Activated CD4-positive, alpha-beta T cell treated with anti-CD3 and anti-CD28 coated beads, Interleukin-2, amount 10 ng/mL, durations not matched to agents 7 days and 5 days (primary cell): ENCODE measurements at places on chromosomes 3 and 15. TPM values are rescaled to one million over a fixed set of nuclear protein-coding genes. Genes with fewer than 3 reads are reported as not detected.

PLA2G4D gene
- not detected for total RNA-seq

TICRR gene
- 29.8 TPM for total RNA-seq

GRCh38 chr3:10594915-10595314 lies 89.5 kb upstream of the ATP2B2 start:
- no peak overlapping the region for H3K4me3 ChIP-seq
- peaks cover 23% of the 10 kb centered on the region for H3K27me3 ChIP-seq
- no peak overlapping the region for H3K27ac ChIP-seq
- no peaks in the 10 kb centered on the region for H3K36me3 ChIP-seq
- no peaks in the 10 kb centered on the region for H3K4me1 ChIP-seq
- peak; percentile 77 for DNase-seq

DNA sequence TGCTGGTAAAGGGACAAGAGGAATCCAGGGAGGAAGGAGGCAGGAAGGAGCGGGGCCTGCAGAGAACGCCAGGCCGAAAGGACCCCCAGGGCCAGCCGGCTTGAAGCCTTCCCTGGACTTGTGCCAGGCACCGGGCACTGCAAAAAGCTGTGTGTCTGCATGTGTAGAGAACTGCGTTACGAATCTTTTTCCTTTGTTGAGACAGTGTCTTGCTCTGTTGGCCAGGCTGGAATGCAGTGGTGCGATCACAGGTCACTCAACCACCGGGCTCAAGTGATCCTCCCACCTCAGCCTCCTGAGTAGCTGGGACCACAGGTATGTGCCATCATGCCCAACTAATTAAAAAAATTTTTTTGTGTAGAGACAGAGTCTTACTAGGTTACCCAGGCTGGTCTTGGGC lies 17.0 kb upstream of the MUC4 start:
- H3K27ac ChIP-seq, result no peak overlapping the region
- H3K4me1 ChIP-seq, result no peaks in the 10 kb centered on the region
- H3K36me3 ChIP-seq, result no peaks in the 10 kb centered on the region

- H3K4me1 ChIP-seq, result peaks cover 7% of the 10 kb centered on the region
- peaks cover 4% of the 10 kb centered on the region for H3K36me3 ChIP-seq
- H3K27me3 ChIP-seq, result peaks cover 61% of the 10 kb centered on the region
- no peak for DNase-seq
- H3K4me3 ChIP-seq, result peak overlapping the region; percentile 33
These were observed 251.1 kb downstream of the TJP1 start for GRCh38 chr15:29570948-29571791.

GRCh38 chr3:71707595-71707994 lies 17.6 kb downstream of the EIF4E3 start:
- peaks cover 66% of the 10 kb centered on the region for H3K36me3 ChIP-seq
- H3K27me3 ChIP-seq, result no peaks in the 10 kb centered on the region
- H3K4me1 ChIP-seq, result peaks cover 91% of the 10 kb centered on the region
- no peak for DNase-seq

DNA sequence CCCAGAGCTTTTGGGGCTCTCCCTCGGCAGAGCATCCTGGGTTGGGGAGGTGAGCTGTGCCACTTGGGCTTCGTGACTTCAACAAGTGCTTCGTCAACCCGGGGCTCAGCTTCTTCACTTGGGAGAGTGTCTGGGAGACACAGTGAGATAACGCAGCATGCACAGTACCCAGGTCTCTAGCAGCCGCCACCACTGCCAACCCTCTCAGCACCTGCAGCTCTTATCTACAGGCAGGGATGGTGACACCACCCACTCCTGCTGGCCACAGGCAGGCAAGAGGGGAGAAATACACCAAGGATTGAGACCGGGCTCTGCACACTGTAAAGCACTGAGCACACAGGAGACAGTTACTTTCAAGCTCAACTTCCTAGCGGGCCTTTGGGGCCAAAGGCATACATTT lies 11.6 kb downstream of the TKT start:
- no peaks in the 10 kb centered on the region for H3K27me3 ChIP-seq
- no peak overlapping the region for H3K4me3 ChIP-seq
- H3K4me1 ChIP-seq, result peaks cover 19% of the 10 kb centered on the region
- no peak for DNase-seq
- H3K36me3 ChIP-seq, result peaks cover 15% of the 10 kb centered on the region
- H3K27ac ChIP-seq, result no peak overlapping the region

UROC1 gene
- total RNA-seq, result not detected

DNA sequence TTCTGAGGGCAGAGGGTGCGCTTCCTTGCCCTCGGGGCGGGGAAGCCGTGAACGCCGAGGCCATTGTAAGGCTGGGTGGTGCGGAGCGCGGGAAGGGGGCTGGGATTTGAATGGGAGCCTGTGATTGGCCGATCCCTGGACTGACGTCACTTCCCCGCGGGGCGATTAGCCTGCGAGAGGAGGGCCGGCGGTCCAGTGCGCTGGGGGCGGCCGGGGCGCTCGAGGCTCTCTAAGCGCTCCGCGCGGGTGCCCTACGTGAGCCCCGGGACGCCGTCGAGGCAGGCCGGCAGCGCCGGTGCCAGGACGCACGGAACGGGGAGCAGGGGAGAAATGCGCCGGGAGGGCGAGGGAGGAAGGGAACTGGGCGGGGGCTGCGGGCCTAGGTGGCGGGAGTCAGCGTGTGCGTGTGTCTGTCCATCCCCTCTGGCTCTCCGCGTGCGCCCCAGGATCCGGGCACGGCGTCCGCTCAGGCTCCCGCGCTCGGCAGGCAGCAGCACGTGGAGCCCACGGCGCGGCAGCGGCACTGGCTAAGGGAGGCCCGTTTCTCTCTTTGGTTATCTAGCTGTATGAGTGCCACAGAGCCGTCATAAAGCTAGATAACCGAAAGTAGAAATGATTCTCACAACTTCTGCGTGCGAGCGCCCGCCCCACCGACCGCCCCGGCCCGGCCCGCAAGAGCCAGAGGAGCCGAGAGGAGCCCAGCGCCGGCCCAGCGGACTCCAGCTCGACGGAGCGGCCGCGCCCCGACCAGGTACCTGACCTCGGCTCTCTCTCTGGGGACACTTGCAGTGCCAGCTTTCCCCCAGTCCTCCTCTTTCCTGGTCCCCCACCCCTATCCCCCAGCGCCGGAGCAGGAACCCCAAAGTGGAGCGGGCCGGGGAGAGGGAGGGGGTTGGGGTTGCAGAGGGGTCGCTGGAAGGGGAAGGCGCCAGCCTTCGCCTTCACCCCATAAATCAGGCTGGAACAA lies 33.1 kb upstream of the POLG start:
- H3K4me3 ChIP-seq, result no peak overlapping the region
- H3K36me3 ChIP-seq, result peaks cover 1% of the 10 kb centered on the region
- peaks cover 7% of the 10 kb centered on the region for H3K4me1 ChIP-seq
- no peak for DNase-seq

- no peaks in the 10 kb centered on the region for H3K36me3 ChIP-seq
- no peak for DNase-seq
- no peak overlapping the region for H3K27ac ChIP-seq
These were observed 175.1 kb upstream of the PLSCR5 start for GRCh38 chr3:146780251-146780650.

DNA sequence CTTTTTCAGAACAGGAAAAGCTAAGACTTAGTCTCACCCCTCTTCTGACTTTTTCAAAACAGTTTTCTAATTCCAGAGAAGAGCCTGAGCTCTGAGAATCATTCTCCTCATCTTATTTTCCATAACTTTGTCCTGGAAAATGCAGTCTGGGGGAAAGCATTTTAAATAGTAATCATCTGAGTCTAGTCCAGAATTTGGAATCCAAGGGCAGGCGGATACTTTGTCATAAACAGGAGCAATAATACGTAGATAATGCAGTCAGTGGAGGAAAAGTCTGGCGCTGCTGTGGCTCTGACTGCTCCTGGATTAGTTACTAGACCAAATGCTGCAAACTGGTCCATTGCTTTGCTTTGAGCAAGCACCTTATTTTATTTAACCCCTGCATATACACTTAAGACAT lies 285.0 kb downstream of the THSD4 start:
- H3K27me3 ChIP-seq, result peaks cover 3% of the 10 kb centered on the region
- H3K27ac ChIP-seq, result no peak overlapping the region
- no peak for DNase-seq
